ENCODE measurements at places on chromosomes 7 and 10.

GRCh38 chr7:158329686-158330085 lies 257.9 kb downstream of the PTPRN2 start:
- DNase-seq: no peak

DNA sequence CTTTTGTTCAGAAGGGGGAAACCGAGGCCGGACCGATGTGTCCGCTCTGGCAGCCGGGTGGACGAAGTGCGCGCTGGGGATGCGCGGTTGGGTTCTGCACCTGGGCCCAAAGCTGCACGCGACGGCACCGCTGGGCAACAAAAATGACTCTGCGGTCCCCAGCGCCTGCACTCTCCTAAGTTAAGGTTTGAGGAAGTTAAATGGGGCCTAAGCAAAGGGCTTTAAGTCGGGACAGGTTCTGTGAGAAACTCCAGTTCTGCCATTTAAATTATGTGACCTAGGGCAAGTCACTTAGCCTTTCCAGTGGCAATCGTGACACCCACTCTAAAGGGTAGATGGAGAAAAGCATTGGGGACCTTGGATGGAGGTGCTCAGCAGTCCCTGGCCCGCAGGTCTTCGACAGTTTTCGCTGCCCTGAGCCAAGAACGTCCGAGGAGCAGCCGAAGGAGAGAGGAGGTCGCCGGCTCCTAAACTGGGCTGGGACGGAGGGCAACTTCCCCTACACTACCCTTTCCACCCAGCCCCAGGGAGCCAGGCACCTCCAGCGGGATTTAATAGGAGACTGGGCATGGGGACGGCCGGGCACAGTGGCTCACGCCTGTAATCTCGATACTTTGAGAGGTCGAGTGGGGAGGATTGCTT lies 534 bp upstream of the ACBD5 start:
- DNase-seq: no peak

DNA sequence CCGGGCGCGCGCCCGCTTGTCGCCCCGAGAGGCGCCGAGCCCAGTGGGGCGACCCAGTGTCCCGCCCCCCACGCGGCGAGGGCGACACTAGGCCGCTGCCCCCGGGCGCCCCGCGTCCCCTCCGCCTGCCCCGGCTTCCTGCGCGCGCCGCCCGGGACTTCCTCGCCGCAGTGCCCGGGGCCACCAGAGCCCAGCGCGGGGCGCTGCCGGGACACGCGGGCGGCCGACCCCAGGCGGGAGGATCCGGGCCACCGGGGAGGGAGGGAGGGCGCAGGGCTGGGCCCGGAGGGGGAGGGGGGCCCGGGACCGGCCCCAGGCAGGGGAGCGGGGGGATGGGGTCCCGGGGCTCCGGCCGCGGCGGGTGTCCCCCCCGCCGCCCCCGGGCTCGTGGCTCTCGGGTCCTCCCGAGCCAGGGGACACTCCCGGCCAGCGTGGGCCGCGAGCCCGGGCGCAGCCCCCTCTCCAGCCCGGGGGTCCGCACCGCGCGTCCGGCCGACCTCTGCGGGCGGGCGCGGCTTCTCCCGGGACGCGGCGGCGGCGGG lies 435 bp upstream of the PWWP2B start:
- no peak for DNase-seq

- no peak for DNase-seq
These were observed 130.9 kb upstream of the PRR15 start for GRCh38 chr7:29432721-29433120.

DNA sequence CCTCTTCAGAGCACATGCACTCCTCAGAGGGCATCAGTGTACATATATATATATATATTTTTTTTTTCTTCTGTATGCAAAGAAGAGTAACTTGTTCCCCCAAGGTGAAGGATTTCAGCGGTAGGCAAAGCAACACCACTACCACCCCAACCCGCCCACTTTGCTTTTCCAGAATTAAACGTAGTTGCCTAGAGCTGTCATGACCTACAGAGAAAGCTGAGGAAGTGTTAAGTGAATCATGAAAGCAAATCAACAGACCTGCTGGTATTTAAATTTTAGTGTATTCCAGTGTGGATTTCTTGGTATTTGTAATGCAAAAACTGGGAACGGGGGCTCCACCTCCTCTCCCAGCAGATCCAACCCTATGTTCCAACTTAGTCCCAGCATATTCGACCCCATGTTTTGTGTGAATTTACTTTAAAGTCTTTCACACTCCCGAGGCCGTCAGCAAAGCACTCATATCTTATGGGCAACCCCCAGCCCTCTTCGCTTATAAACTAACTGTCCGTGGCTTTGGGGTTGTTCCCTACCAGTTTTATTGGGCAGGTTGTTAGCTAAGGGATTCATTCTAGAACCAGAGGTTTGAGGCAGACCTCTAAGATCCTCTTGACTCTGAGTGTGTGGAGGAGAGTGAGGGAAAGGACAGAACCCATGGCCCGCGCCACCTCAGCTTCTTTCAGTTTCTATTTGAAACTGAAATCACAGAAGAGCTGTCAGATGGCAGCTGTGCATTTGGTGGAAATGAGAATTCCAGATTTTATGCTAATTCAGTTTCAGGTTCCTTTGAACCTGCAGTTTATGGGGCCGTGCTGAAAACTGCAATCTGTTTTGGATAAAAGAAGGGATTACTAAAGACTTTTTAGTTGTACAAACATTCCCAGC lies 450.2 kb upstream of the GALNT17 start:
- no peak for DNase-seq

DNA sequence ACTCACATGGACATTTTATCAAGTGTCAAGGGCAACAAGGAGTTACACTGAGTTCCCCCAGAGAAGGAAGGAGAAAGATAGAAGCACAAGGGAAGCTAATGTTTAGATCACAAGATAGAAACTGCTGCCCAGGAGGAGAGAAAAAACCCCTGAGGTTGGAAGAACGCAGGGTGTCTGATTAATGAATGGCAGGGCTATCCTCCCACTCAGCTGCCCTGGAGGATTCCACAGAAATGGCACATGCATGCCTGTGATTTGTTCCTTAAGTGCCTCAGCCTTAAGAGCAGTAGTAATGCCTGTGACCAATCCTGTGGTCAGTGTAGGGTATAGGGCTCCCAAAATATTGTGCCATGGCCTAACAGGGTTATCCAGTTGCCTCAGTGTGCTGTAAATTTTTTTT lies 20.2 kb downstream of the DNAJB9 start:
- no peak for DNase-seq

- no peak for DNase-seq
These were observed 206.3 kb downstream of the NXPH1 start for GRCh38 chr7:8639668-8640067.

DNA sequence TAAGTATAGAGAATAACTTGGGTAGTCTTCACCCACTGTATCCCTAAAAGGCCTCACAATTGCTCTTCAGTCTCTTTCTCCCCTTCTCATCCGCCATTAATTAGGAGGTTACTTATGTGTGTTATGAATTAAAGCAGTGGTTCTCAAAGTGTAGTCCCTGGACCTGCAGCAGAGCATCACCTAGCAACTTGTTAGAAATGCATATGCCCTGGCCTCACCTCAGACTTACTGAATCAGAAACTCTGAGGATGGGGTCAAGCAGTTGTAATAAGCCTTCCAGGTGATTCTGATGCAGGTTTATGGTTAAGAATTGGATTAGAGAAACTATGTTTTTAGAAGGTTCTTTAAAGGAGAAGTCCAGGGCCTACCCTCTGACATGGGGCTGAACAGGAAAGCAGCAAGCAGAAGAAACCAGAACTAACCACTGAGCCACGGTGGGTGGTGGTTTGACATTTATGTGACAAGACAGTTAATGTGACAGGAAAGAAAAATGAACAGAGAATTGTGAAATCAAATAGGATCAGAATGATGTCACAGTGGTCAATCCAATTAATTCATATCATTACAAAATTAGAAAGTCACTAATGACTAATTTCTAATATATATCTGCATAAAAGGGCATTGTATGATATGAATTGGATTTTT lies 37.6 kb downstream of the ENTPD1 start:
- no peak for DNase-seq

DNA sequence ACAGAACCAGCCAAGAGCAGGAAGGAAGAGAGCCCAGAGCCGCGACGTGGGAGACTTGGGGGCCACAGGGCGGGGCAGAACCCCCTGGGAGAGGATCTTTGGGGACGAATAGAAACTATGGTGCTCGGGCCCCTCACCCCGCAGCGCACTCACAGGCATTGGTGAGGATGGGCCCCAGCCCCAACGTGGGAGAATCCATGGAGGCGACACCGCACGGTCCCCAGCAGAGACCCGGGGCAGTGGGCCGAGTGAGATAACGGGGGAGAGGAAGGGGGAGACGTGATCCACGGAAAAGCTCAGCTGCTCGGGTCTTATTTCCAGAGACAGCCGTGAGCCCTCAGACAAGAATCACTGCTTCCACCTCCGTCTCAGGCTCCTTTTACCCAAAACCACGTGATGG lies 222.4 kb downstream of the TCERG1L start:
- no peak for DNase-seq

- DNase-seq: no peak
These were observed 50.5 kb downstream of the CPVL start for GRCh38 chr7:29095631-29096445.

DNA sequence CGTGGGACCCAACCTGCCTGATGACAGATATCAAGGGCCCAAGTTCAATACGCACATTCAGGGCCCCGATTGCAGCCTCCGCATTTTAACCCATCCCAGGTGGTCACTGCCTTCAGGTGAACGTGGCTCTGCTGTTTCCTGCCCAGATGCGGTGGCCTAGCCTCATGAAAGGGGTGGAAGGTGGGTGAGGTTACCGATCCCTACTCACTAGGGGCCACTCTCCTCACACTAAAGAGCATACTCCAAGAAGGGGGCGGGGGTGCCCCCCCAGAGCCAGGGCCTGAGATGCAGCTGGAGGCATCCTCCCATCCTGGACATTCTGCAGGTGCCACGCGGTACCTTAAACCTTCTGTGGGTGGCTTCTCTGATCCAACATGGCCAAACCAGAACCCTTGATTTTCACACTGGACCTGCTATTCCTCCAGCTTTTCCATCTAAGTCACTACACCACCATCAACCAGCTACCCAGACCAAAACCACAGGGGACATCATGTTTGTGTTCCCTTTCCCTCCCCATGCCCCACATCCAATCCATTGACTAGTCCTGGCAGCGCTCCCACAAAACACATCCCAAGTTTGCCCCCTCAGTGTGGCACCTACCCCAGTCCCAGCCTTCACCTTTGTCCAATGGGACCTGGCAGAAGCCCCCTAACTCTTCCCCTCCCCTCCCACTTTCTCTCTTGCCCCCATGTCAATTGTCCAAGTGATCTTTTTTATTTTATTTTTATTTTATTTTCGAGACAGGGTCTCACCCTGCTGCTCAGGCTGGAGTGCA lies 30.0 kb downstream of the PRLHR start:
- DNase-seq: no peak

DNA sequence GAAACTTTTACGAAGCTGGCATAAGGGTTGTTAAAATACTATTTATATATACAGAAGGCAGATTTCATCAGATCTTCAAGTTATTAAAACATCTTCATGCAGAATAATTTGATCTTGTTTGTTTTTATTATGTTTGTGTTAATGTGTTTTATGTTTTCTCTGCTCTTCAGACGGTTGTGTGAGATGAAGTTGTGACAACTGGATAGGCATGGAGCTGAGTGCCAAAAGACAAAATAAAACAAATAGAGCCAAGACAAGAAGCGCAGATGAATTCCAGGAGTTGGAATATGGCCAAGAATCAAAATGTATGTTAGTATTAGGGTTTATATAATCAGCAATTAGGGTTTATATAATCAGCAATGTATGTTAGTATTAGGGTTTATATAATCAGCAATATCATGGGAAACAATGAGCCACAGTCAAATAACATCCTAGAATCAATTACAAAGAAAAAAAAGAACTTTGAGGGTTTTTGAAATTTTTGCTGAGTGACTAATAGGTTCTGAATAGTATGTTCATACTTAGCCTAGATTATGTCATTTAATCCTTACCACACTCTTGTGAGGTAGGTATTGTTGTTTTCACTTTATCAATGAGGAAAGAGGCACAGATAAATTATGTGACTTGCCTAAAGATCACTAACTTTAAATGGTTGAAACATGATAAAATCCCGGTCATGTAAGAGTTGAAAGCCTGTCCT lies 488.0 kb upstream of the STEAP1 start:
- no peak for DNase-seq

GRCh38 chr7:51965454-51965853 lies 648.8 kb upstream of the COBL start:
- DNase-seq: no peak

- DNase-seq: no peak
These were observed 4.1 kb downstream of the FHIP2A start for GRCh38 chr10:114825513-114826253.

GRCh38 chr10:18230794-18231193 lies 90.6 kb downstream of the CACNB2 start:
- no peak for DNase-seq

DNA sequence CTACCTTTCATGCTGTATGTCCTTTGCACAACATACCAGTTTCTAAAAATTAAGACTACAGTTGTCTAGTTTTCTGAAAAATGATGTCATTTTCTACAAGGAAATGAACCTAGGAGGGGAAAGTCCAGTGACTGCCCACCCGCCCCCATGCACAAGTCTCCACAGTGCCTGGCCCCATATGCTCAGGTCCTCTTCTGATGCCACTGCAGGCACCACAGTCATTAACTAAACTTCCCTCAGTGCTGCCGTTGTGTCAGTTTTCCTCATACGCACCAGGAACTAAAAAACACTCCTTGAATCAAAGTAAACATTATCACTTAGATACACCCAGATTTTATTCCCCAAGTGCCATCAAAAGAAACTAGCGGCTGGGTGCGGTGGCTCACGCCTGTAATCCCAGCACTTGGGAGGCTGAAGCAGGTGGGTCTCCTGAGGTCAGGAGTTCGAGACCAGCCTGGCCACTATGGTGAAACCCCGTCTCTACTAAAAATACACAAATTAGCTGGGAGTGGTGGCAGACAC lies 6.9 kb upstream of the TNS3 start:
- no peak for DNase-seq
